ENCODE measurements at places on chromosomes 12 and 14. TPM values are rescaled to one million over a fixed set of nuclear protein-coding genes. Genes with fewer than 3 reads are reported as not detected.

DNA sequence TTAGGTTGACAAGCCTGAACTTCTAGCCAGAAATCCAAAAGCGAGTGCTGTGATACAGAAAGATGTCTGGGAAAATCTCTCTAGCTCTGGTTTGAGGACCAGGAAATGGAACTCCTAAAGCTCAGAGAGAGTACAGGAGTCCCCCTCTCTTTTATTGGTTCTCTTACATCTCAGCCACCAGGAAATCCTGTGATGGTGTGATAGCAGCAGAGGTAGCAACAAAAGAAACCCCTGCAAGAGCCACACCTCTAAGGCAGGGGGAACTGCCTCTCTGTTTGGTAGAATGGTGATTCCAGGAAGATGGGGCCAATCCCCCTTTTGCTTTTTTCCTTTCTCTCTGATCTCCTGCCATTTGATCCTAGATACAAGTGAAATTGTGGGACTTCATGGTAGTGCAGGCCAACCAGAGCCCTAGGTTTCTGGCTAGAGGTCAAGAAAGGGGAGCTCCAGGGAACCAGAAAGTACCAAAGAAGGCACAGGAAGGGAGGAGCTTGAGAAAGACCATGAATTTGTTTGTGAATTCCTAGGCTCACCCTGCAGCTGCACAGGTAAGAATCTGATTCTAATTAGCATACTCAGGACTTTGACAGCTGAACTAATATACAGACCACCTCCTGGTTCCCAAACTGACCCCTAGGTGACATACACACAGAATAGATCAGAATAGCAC is 88.5 kb downstream of the PAPLN start:
- DNase-seq, result peak; percentile 19

GRCh38 chr12:7695566-7696197 is at the start of gene GDF3:
TSS of gene GDF3 (minus strand) at chr12:7695775. CDS start at chr12:7695728, 47 bp downstream.
- no peak for DNase-seq

GRCh38 chr14:24361326-24361725 is 6.7 kb upstream of the NFATC4 start:
- DNase-seq, result no peak

SMCO2 gene
- 0.60 TPM for total RNA-seq

GRCh38 chr14:56115976-56116893 is 2.0 kb upstream of the PELI2 start:
- DNase-seq, result no peak

DNA sequence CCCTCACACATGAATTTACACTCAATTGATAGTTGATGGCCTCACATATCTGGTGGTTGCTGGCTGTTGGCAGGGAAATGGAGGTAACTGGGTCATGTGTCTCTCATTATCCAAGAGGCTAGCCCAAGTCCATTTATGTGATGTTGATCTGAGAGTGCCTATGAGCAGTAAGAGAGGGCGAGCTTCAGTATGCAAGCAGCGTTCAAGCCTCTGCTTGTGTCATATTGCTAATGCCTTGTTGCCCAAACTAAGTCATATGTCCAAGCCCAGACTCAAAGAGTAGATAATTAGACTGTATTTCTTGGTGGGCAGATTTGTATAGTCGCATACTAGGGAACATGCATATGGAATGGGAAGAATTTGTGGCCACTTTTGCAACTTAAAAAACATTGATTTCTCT is 83.8 kb upstream of the DACT1 start:
- no peak for DNase-seq

KCNC2 gene
- total RNA-seq, result not detected

BBOF1 gene
- total RNA-seq, result 1.3 TPM

GRCh38 chr12:110689281-110690126 is 589 bp upstream of the HVCN1 start:
- peak; percentile 77 for DNase-seq

DNA sequence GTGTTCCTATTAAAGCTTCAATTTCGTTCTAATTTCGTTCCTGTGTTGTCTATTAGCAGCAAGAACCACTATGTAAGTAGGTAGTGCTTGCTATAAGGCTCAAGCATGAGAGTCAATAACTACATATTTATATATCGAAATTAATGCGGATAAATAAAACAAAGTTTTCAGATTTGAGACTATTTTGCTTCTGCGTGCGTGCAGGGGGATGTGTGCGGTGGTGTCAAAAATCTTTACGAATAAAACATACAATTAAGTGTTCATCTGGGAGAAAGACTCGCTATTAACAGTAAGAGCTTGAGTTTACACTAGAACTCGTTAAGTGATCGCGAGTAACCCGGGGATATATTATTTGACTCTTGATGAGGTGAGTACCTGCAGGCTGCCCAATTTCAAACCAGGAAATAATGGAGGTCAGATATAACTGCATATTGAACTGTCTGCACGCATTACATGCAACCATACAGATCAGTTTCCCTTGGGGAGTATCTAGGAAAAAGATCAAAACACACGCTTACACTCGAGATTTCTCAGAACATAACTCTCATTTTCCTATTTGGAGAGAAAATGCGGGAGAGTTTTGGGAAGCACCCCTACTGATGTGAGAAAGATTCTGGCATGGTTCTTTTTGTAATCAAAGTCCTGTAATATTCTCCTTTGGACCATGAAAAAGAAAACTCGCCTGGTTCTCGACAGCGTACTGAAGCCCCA is 813 bp downstream of the TWF1 start:
- DNase-seq, result no peak

NID2 gene
- 0.18 TPM for total RNA-seq

SERPINA6 gene
- not detected for total RNA-seq
